ENCODE measurements at places on chromosomes 2 and 18.

GRCh38 chr2:55923091-55923981, at the start of gene EFEMP1:
EFEMP1 (minus strand) TSS chr2:55923782; CDS start chr2:55922440, 1,342 bp downstream.
- no peak for DNase-seq

DNA sequence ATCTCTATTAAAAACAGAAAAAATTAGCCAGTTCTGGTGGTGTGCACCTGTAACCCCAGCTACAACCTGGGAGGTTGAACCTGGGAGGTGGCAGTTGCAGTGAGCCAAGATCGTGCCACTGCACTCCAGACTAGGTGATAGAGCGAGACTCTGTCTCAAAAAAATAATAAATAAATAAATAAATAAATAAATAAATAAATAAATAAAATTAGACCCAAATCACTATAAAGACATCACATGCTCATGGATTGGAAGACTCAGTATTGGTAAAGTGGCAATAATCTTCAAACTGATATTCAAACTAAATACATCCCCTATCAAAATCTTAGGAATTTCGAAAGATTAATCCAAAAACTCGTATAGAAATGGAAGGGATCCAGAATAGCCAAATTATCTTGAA, 15.5 kb upstream of the GALNT1 start:
- DNase-seq = no peak

- DNase-seq = no peak
Measured at GRCh38 chr18:3605486-3605952, 155.5 kb downstream of the TGIF1 start.

GRCh38 chr18:70553936-70554260, 265.1 kb downstream of the SOCS6 start:
- no peak for DNase-seq

DNA sequence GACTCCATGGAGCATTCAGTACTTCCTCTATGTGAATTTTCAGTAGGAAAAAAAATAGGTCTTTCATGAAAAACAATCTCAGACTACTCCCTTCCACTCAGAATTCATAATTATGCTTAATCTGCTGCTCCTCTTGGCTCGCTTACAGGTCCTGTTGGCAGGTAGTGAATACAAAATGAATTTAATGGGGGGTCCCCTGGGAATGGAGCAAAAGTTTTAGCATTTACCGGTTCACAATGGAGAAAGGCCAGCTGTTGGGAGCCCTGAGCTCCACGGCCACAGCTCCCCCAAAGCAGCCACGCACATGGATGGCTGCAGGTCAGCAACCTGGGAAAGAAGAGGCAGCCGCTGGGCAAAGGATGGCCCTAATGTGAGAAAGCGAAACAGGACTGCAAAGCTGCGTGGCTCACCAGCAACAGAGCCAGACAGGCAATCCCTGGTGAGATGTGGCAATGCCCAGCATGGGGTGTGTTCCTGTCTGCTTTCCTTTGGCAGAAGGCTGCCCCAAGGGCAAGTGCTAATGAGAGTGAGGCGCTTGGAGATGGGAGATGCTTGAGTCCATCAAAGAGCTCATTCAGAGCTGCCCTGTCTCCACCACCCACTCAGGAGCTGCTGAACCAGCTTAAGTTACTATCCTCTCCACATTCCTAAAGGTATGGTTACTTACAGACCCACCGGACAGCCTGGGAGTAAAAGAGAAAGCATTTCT, 447.4 kb downstream of the EPHA4 start:
- DNase-seq = no peak

GRCh38 chr2:46737577-46737976, 178.0 kb downstream of the MCFD2 start:
- DNase-seq = no peak

- DNase-seq = no peak
Measured at GRCh38 chr2:2557475-2557874, 226.4 kb upstream of the MYT1L start.

- DNase-seq = no peak
Measured at GRCh38 chr2:10773821-10774341, 38.7 kb downstream of the PDIA6 start.

Measured in effector memory CD8-positive, alpha-beta T cell (primary cell).